ENCODE measurements at places on chromosomes 12 and 14.

DNA sequence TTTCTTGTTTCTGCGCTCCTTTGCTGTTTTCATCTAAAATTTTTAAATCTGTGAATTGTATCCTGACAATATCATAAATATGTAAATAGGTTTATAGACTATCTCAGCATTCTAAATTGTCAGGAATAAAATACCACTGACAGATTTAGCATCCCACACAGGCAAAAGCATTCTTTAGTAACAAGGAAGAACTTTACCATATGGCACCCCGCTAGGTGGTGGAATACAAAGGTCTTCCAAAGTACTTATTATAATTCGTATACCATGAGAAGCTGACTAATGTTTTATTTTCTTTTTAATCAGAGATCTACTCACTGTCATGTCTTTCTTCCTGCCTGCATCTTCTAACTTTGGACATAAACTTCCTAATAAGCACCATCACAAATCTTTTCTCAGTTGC lies 328.8 kb upstream of the NOVA1 start:
- DNase-seq = no peak

- DNase-seq = no peak
These were observed 97.6 kb downstream of the GARIN6 start for GRCh38 chr12:99745121-99745520.

DNA sequence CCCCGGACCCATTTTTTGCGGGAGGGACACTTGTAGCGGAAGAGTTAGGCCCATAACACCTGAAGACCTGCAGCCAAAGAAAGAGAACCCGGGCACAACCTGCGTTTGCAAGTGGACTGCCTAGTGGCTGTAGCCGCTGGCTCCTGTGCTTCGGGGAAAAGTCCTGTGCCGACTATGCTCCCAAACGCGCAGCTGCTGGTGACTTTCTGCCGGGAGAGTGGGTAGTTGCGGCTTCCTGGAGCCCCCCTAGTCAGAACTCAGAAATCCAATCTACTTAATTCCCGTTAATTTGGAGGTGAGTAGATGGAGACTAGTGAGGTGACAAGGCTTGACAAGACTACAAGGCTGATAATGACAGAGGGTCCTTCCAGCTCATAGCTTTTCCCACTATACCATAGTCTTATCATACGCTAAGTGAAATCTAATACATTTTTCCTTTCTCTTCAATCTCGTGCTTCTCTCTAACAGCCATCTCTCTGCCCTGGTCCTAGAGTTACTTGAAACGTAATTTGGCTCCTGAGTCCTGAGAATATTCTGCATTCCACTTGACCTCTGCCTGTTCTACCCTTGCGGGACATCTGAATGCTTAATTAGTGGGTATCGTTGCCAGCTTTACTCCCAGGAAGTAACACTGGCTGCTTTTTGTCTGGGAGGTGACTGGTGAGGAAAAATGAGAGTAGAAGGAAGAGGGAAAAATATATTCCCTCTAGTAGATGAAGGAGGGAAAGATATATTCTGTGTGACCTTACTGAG lies 556 bp downstream of the MTHFD1 start:
- DNase-seq = no peak

DNA sequence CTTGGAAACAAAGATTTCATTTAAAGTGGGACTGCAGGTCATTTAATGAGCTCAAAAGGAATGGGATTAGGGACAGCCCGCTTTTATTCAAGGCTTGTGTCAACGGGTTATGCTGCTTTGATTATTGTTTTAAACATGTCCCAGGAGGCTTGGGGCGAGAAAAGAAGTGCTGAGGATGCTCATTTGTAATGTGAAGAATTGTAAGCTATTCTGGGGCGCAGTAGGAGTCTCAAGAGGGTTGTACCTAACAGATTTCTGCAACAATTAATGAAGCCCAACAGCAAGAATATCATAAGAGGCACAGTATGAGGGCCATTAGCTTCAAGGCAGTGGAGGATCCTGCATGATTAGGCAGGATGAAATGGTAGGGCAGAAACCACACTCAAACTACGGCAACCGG lies 122.5 kb downstream of the KTN1 start:
- no peak for DNase-seq

- peak; percentile 54 for DNase-seq
These were observed 42.7 kb downstream of the DYRK4 start for GRCh38 chr12:4604684-4605193.

DNA sequence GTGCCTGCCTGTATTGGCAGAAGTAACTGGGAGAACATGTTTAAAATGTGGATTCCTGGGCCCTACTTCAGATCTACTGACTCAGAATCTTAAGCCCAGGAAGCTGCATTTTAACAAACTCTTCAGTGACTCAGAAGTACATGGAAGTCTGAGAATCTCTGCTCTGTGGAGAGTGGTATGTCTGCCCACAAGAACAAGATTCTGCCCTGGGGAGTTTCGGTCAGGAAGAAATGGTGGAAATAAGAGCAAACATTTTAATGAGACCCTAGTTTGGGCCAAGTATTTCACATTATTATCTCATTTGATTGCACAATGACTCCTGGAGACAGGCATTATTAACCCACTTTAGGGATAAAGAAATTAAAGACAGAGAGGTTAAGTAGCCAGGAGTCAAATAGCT lies 8.2 kb downstream of the ALDH1L2 start:
- DNase-seq = no peak

DNA sequence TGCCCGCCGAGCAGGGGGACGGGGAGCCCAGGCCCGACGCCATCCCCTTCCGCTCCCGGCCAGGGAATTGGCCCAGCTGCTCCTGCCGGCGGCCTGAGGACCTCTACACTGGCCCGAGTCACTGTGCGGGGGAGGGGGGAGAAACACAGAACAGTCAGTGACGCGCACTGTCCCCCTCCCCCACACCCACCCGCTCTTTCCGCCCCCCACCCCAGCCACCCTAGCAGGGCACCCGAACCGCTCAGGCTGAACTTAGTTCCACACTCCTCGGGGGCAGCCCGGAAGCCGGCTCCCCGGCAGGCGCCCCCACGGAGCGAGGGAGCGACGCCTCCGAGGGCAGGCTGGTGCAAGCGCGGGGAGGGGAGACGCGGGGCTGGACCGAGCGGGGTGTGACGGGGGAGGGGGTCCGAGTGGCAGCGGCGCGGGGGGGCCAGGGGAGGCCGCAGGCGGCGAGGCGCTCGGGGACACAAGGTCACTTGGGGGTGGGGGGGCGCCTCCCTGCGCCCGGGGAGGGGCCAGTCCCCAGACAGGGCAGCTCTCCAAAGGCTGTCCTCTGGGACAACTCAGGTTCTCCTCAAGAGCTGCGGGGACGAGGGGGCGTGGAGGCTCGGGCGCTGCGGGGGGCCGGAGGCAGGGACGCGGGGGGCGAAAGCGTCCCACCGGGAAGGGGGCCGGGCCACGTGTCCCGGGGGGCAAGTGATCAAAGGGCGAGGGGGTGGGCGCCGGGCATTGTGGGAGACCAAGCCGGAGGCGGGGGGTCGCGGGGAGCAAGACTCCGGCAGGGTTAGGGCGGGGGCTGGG lies 648 bp downstream of the CHD4 start:
- no peak for DNase-seq

- DNase-seq = no peak
These were observed 22.6 kb upstream of the ARHGAP5 start for GRCh38 chr14:32054536-32054935.

DNA sequence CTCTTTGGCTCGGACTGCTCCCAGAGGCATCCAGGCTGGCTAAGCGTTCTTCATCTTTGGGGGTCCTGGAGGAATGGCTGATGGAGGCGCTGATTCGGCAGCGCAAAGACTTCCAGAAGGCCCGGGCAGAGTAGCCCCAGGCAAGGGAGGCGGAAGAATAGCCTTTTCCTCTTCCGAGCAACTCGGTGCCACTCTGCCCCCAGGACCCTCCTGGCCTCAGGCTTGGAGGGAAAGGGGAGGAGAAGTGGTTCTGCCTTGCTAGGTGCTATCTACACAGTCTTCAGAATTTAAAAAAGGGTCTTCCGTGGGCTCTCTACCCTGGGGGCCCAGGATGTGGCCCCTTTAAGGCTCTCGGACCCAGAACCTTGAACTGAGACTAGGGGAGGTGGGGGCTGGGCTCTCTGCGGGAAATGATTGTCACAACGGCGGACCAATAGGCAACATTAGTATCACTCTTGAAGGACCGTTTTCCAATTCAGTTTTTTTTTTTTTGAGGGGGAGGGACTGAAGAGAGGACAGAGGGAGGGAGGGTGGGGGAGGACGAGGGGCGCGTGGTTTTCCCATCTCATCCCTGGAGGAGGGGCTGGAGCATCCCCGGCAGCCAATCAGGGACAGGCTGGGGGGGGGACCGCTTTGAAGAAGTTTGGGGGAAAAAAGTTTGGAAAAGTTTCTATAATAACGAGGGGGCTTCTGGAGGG lies at the start of gene NFATC4:
Gene NFATC4, plus strand, starts transcription at position 671 of the 698 bp plus-strand sequence. CDS start 157 bp downstream, outside the sequence.
- no peak for DNase-seq

GRCh38 chr14:101733211-101733610 lies 28.3 kb upstream of the PPP2R5C start:
- DNase-seq = no peak

DNA sequence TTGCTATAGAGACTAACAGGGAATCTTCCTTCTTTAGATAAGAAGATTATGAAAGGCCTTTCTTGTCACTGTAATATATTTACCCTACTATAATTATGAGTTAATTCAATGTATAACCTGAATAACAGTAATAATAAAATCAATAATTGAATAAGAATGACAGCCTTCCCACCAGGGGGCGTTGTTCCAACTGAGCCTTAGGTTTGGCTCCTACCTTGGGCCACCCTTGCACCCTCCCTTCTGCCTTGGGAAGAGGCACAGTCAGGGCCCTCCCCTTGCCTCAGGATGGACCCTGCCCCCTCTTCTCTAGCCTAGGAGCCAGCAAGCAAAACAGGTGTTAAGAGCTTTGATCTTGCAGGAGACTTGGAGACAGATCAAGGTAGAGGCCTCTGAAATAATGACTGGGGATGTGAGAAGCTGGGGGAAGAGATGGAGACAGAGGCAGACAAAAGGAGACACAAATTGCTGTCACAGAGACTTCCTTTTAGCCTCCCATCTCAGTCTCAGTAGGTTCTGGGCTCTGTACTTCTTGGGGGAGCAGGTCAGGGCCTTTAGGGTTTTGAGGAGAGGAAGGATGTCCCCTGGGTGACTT lies 40.1 kb upstream of the CISTR start:
- no peak for DNase-seq

- no peak for DNase-seq
These were observed 822.3 kb downstream of the LRFN5 start for GRCh38 chr14:42428996-42429395.

DNA sequence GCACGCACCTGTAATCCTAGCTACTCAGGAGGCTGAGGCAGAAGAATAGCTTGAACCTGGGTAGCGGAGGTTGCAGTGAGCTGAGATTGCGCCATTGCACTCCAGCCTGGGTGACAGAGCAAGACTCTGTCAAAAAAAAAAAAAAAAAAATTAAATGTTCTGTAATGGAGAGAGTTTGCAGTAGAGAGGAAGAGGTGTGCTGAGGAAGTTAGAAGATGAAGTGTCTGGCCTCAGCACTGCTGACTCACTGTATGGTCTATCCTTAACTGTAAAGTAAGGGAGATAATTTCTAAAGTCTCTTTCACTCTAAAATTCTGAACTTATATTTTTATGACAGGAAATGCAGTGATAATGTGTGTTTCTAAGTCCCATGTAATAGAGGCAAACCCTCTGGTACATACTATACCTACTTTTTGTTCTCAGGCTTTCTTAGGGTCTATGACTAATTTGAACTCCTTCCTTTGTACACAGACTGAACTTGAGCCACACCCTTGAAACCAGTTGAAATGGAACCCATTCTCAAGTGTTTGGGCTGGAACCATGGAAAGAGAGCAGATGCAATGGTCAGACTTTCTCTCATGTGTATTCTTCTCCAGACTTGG lies 278.1 kb upstream of the FAR2 start:
- DNase-seq = no peak

DNA sequence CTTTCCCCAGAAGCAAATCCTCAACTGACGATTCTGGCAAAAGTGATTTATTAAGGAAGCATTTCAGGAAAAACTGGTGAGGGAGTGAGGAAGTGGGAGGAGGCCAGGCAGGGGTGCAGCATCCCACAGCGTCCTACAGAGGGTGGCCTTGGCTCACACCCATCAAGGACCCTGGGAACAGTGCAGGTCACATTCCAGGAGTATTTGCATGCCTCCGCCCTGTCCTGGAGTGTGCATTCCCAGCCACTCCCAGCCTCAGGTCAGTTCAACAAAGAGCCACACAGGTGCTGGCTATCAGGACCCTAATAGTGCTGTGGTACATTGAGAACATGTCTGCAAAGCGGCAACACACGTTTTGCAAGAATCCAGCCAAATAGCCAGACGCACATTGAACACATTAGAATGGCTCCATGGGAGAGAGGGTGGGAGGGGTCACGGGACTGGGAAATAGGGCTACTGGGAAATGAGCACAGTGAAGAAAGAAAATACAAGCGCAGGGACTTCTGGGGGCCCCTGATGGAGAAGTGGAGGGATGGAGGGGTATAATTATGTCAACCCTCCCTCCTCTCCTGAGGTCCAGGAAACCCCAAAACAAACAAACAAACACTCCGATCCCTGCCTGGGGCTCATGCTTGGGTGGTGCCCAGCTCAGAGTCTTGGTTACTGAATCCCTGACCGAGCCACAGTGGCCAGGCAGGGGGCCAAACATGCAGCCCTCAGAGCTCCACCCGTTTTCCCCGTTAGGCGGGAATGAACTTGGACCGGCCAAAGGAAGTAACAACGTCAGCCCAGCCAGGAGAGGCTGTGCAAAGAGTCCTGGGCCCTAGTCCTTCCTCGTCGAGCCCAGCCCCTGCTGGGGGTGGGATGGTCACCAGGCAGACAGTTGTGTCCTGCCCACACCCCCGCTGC lies 36.5 kb downstream of the CMKLR1 start:
- no peak for DNase-seq

GRCh38 chr14:55348766-55349453 lies 62.7 kb downstream of the ATG14 start:
- no peak for DNase-seq

GRCh38 chr14:39442293-39442692 lies 10.1 kb upstream of the FBXO33 start:
- DNase-seq = no peak

DNA sequence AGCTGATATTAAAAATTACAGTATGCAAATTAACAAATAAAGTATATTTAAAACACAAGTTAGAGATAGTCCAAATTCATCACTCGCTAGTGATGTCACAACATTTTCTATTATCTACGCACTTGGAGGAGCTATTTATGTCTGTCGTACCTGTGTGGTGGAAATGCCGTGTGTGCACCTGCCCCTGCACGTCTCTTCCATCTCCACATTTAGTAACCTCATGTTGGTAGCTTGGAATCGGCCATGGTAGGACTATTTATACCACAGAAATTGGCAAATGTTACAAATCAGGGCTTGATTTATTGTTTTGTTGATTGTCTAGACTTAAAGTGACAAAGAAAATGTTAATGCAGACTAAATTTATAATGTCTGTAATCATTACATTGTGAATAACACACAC lies 62.6 kb upstream of the NTF3 start:
- DNase-seq = no peak

- no peak for DNase-seq
These were observed 13.9 kb downstream of the TMEM119 start for GRCh38 chr12:108583991-108584390.

Measured in stimulated activated CD8-positive, alpha-beta memory T cell treated with anti-CD3 and anti-CD28 coated beads, Interleukin-7, amount 100 ng/mL, for 24 hours (primary cell).